ENCODE measurements at places on chromosomes 13 and 19.
A peak's percentile ranks its signal among the peaks of the same experiment; 100 is the strongest.

- DNase-seq = no peak
Observed at GRCh38 chr13:112248862-112249592, 127.1 kb upstream of the SPACA7 start.

- DNase-seq = peak; percentile 70
Observed at GRCh38 chr19:45632468-45633196, 6.6 kb downstream of the EML2 start.

- DNase-seq = no peak
Observed at GRCh38 chr13:108227651-108228272, 9.6 kb downstream of the ABHD13 start.

DNA sequence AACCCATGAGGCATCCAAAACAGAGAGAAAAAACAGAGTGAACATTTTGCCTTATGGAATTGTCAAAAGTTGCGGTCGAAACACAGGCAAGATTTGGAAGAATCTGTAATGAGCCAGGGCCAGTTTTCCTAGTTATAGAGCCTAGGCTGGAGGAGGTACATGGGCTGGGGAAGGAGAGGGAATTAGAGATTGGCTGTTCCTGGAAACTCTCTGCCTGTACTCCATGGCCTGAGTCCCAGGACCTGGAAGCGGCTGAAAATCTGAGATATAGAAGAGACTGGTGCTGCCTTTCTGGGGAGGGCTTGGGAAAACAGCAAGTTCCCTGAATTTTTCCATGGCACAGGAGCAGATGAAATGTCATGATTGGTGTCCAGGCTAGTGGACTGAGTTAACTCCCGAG lies 122.8 kb upstream of the KLF12 start:
- no peak for DNase-seq

GRCh38 chr13:42102961-42103865 lies 54.8 kb downstream of the DGKH start:
- no peak for DNase-seq

- no peak for DNase-seq
Observed at GRCh38 chr19:49911381-49912145, 14.9 kb upstream of the IL4I1 start.

GRCh38 chr13:102572323-102572722 lies 24.5 kb upstream of the TPP2 start:
- no peak for DNase-seq

GRCh38 chr13:33032037-33032625 lies 15.9 kb downstream of the KL start:
- DNase-seq = no peak

- no peak for DNase-seq
Observed at GRCh38 chr19:52536448-52536800, 9.0 kb downstream of the ZNF808 start.

- DNase-seq = no peak
Observed at GRCh38 chr19:38168637-38169036, 55.4 kb downstream of the DPF1 start.

DNA sequence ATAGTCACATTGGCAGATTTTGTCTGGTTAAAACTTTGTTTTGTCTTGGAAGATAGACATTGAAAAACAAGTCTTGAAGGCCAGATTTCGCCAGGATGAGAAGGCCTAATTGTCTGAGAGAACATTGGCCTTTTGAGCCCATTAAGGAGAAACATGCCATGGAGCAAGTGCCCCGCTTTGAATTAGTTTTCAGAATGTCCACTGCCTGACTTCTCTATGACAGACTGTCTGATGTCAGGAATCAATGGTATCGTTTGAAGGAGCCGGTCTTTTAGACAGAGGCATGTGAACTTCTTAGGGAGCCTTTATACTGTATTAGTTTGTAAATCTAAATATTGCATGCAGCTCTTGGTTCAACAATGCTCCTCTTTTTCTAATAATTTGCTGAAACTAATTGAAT lies 155.9 kb downstream of the DLEU7 start:
- no peak for DNase-seq

GRCh38 chr19:38234615-38235014 lies 10.6 kb upstream of the DPF1 start:
- DNase-seq = no peak

- DNase-seq = no peak
Observed at GRCh38 chr19:41591951-41592562, 16.1 kb downstream of the CEACAM21 start.

- no peak for DNase-seq
Observed at GRCh38 chr19:58400316-58400915, 5.0 kb downstream of the RNF225 start.

DNA sequence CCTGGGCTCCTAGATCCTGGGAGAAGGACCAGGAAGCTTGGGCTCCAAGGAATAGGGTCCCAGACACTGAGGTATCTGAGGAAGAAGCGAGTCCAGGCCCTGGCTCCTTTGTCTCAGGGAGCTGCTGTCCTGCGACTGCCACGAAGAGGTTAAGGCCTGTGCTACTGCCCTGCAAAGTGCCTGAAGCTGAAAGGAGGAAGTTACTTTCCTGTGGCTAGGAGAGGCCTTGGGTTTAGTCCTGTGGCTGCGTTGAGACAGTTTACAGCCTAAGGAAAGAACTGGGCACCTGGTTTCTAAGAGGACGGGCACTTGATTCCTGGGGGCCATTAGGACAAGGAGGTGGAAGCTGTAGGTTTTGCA lies 2.8 kb downstream of the MYADM start:
- no peak for DNase-seq

DNA sequence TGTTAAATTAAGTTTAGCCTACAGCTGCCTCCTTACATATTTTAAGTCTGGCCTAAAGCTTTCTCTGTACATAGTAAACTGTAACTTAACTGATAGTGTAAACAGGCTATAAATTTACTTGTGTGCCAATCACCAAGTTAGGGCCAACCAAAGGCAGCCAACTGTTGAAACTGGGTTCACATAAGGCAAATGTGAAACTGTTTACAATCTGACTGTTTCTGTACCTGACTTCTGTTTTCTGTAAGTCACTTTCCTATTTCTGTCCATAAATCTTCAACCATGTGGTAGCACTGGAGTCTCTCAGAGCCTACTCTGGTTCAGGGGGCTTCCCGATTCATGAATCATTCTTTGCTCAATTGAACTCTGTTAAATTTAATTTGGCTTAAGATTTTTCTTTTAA lies 103.1 kb downstream of the RAP2A start:
- DNase-seq = no peak

DNA sequence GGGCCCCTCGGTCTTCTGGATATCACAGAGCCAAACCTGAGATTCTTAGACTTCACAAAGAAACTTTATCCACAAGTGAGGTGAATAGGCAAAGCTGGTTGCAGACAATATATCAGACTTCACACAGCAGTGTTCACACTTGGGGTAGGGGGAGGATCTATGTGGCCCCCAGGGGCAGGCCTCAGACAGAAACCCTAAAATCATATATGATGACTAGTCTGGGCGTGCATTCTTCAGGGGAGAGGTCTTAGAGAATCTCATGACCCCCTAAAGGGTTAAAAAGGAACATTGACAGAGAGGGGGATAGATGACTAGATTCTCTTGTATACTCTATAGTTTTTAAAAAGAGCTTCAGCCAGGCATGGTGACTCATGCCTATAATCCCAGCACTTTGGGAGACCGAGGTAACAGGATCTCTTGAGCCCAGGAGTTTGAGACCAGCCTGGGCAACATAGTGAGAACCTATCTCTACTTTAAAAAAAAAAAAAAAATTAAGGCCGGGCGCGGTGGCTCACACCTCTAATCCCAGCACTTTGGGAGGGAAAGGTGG lies 2.8 kb downstream of the TYROBP start:
- no peak for DNase-seq

DNA sequence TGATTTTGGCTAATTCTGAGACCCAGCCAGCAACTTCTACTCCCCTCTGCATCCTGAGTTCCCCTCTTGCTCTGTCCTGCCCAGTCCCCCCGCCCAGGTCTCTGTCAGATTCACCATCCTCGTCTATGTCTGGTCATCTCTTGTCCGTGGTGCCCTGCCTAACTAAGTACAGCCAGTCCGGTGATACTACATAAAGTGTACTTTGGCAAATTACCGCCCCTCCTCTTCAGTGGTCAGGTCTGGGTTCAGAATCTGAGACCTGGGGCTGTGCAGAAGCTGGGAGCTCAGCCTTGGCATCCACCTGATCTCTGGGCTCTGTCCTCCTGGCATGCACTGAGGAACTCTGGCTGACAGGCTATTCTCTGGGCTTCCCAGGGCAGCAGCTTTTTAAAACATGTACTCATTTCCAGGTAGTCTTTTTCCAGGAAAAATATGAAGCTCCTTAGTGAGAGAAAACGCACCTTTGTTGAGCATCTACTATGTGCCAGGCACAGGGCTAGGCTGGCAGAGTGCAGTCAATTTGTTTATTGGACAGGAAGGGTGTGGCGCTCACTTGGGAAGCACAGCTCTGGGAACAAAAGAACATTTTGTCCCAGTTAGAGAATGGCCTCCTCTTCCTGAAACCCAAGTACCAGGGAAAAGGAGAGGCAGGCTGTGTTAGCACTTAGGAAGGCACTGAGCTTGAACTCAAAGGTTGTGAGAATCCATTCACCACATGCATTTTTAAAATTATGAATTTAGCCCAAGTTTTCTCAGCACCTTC lies 88.9 kb downstream of the TSHZ3 start:
- no peak for DNase-seq

DNA sequence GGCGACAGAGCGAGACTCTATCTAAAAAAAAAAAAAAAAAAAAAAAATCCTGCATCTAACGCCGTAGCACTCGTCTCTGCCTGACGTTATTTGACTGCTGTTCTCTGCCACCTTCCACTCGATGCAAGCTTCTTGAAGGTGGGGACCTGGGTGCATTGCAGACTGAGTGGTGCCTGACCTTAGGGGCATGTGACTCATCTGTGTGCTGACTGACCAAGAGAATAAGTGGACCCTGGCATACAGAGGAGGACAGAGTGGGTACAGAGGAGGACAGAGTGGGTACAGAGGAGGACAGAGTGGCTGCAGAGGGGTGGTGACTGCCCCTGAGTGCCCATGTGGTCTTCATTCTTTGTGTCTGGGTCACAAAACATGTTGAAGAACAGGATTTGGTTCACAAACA lies 7.6 kb downstream of the WTIP start:
- DNase-seq = no peak

DNA sequence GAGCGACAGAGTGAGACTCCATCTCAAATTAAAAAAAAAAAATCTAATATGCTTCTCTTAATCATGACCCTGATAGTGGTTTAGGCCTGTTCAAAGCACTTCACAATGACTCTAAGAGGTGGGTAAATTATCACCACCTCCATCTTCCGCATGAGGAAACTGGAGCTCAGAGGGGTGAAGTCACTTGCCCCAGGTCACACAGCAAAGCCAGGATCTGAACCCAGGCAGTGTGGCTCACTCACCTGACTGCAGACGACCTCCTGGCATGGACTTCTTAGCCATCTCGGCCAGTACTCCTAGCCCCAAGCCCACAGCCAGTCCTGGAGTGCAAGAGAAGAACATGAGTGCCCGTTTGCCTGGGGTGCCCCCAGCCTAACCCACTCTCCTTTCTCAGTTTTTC lies 6.9 kb downstream of the COQ8B start:
- DNase-seq = no peak

GRCh38 chr19:38055655-38056521 lies 148.9 kb downstream of the SIPA1L3 start:
- no peak for DNase-seq

- DNase-seq = no peak
Observed at GRCh38 chr19:14030997-14031718, 404 bp upstream of the IL27RA start.

- no peak for DNase-seq
Observed at GRCh38 chr13:42401376-42401775, 129.4 kb downstream of the AKAP11 start.

DNA sequence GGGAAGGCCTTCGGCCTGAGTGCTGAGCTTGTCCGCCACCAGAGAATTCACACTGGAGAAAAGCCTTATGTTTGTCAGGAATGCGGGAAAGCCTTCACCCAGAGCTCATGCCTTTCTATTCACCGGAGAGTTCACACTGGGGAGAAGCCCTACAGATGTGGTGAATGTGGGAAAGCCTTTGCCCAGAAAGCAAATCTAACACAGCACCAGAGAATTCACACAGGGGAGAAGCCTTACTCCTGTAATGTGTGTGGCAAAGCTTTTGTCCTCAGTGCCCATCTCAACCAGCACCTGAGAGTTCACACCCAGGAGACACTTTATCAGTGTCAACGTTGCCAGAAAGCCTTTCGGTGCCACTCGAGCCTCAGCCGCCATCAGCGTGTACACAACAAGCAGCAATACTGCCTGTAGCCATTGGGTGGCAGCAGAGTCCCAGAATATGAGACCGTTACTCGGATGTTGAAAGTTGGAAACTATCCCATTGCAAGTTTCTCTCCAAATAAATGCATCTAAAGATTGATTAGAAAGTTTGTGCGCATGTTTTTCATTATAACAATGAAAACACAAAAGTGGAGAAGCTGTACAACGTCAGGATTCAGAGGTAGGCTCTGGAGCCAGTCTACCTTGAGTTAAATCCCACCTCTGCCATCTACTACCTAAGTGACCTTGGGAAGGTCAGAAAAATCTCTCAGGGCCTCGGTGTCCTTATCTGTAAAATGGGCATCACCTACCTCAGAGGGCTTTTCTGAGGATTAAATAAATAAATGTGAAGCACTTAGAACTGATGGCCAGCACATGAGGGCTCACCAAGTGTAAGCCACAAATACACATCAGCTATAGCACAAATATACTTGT lies 21.1 kb downstream of the ZNF473 start:
- peak; percentile 18 for DNase-seq

DNA sequence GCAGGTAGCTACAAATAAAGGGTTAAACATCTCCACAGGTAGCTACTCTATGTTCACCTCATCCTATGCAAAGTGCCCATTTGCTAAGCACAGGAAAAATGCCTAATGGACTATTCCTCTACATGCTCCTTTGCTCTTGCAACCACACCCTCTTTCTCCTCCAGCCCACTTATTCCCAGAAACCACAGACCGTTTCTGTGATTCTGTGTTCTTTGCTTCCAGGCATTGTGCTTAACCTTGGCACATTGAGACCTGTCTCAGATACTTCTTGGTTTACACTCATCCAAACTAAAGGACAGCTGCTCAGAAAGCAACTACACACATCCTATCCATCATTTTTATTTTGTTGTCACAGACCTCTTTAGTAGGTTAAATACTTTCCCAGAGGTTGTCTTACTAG lies 785.0 kb upstream of the MIR17HG start:
- no peak for DNase-seq

- DNase-seq = peak; percentile 73
Observed at GRCh38 chr19:40614622-40615411, 13.6 kb downstream of the LTBP4 start.

DNA sequence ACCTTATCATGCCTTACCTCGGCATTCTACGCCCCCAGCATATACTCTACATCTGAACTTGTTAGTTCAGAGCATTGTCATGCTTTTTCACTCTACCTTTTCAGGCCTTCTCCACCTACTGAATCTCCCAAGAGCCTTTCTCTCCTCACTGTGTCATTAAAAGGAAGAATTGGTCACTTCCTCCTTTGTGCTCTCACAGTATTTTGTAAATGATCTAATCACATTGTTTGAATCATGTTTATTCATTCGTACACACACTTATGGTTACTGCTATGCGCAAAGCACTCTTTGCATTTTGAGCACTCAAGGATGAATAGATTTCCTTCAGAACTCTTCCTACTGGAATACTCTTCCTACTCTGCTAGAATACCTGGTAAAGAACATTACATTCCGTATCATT lies 15.8 kb upstream of the ELF1 start:
- DNase-seq = no peak
